Immature natural killer cell (primary cell): ENCODE measurements at places on chromosomes 6 and 20. TPM values are rescaled to one million over a fixed set of nuclear protein-coding genes. Genes with fewer than 3 reads are reported as not detected.

DNA sequence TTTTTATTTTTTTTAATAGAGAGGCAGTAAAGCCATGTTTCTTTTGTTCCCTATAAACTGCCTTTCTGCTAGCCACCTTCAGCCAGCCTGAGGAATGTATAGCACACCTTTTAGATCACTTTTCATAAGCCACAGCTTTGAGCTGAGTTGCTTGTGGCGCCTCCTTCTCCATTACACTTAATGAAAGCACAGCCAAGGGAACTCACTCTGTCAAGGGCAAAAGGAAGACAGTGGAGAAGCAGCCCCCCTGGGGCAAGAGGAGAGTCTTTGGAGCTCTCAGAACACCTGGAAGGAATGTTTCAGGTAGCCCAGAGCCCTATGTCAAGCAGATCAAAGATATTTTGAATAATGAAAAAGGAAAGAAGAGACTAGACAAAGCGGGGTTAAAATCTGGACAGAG lies 235.1 kb downstream of the CLIC5 start:
- no peak for DNase-seq
- no peak overlapping the region for H3K4me3 ChIP-seq
- H3K27me3 ChIP-seq, result no peaks in the 10 kb centered on the region
- no peak overlapping the region for H3K27ac ChIP-seq

DNA sequence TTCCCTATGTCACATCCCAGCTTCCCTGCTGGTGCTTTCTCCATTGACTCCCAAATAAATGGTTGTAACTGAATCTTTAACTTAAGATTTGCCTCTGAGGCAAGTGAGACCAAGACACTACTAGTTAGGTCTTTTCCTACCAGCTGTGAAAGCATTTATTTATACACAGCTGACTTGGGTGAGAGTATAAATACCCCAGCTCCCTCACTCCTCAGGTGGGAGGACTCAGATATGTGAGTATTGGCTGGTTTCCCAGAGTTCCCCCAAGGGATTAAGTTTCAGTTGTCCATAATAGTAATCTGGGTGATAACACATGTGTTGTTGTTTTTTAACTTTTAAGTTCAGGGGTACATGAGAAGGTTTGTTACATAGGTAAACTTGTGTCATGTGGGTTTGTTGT lies 49.8 kb downstream of the CFAP61 start:
- no peak for DNase-seq
- H3K4me3 ChIP-seq, result no peak overlapping the region
- no peaks in the 10 kb centered on the region for H3K27me3 ChIP-seq
- no peaks in the 10 kb centered on the region for H3K36me3 ChIP-seq
- H3K4me1 ChIP-seq, result no peaks in the 10 kb centered on the region
- H3K27ac ChIP-seq, result no peak overlapping the region

GRCh38 chr20:49275216-49275615 lies 2.6 kb downstream of the ZNFX1 start:
- H3K36me3 ChIP-seq, result peaks cover 24% of the 10 kb centered on the region
- H3K27ac ChIP-seq, result peak overlapping the region; percentile 81
- peaks cover 75% of the 10 kb centered on the region for H3K4me1 ChIP-seq
- peaks cover 14% of the 10 kb centered on the region for H3K27me3 ChIP-seq
- DNase-seq, result no peak
- H3K4me3 ChIP-seq, result peak overlapping the region; percentile 98

GRCh38 chr6:51891784-51892183 lies 195.6 kb downstream of the PKHD1 start:
- no peaks in the 10 kb centered on the region for H3K36me3 ChIP-seq
- H3K27ac ChIP-seq, result no peak overlapping the region
- no peak overlapping the region for H3K4me3 ChIP-seq
- H3K27me3 ChIP-seq, result peaks cover 1% of the 10 kb centered on the region
- no peaks in the 10 kb centered on the region for H3K4me1 ChIP-seq

DNA sequence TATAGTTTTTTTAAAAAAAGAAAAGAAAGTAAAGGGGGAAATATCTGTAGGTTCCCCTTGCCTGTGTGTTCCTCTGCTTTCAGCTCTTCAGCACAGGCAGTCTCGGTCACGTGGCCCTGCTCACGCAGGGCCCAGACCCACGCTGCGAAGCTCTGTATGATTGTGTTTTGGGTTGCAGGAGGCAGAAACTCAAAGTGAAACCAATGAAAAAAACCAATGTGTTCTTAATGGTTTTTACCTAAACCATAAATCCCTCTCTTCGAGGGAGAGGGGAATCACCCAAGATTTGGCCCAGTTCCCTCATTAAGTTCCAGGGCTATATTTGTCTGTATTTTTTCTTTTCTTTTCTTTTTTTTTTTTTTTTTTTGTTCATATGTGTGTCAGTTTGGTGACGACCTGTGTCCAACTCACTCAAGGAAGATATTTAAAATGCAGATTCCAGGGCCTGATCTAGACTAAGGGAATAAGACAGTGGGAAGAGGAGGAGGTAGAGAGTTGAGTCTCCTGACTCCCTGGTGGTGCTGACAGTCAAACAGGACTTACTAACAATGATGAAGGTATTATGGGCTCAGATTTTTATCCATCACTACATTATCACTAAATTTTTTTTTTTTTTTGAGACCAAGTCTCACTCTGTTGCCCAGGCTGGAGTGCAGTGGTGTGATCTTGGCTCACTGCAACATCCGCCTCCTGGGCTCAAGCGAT lies 33.8 kb upstream of the RREB1 start:
- DNase-seq, result peak; percentile 19
- H3K4me1 ChIP-seq, result peaks cover 15% of the 10 kb centered on the region
- H3K36me3 ChIP-seq, result no peaks in the 10 kb centered on the region
- peak overlapping the region; percentile 6 for H3K4me3 ChIP-seq
- H3K27ac ChIP-seq, result no peak overlapping the region

GRCh38 chr6:99297415-99297814 lies 52.1 kb downstream of the FAXC start:
- DNase-seq, result no peak
- H3K27ac ChIP-seq, result no peak overlapping the region
- H3K27me3 ChIP-seq, result peaks cover 5% of the 10 kb centered on the region
- no peaks in the 10 kb centered on the region for H3K4me1 ChIP-seq
- no peak overlapping the region for H3K4me3 ChIP-seq

GRCh38 chr6:144597511-144597910 lies 312.4 kb downstream of the UTRN start:
- H3K27me3 ChIP-seq, result peaks cover 1% of the 10 kb centered on the region
- H3K4me1 ChIP-seq, result peaks cover 92% of the 10 kb centered on the region
- no peak overlapping the region for H3K4me3 ChIP-seq
- DNase-seq, result no peak
- peaks cover 14% of the 10 kb centered on the region for H3K36me3 ChIP-seq
- no peak overlapping the region for H3K27ac ChIP-seq

- DNase-seq, result no peak
- peak overlapping the region; percentile 23 for H3K27ac ChIP-seq
- peaks cover 12% of the 10 kb centered on the region for H3K27me3 ChIP-seq
- H3K4me1 ChIP-seq, result peaks cover 22% of the 10 kb centered on the region
- peaks cover 3% of the 10 kb centered on the region for H3K36me3 ChIP-seq
These were observed 4.4 kb upstream of the MYLIP start for GRCh38 chr6:16124198-16125180.

DNA sequence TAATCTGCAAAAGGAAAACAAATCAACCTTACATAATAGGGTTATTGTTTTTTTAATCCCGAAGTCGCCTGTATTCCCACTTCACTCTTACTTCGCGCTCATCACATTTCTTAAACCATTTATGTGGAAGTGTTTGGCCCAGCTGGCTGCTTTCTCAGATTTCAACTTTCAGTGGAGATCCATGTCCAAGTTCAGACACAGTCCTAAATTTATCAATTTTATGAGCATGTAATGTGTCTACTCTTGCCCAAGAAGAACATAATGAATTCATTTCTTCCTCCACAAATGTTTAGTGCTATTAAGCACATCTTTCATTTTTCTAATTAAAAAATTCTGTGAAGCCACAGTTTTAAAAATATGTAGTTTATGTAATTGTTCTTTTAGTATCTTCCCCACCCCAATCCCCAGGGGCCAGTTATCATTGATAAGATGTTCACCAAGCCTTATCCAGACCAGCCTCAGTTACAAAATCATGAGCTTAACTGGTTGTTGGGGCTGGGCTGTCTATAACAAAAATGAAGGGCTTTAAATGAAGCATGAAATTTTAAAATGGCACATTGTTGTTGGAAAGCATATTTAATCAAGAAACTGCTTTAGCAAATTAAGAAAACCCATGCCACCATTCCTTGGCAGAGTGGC lies 151.7 kb downstream of the UST start:
- H3K4me1 ChIP-seq, result peaks cover 5% of the 10 kb centered on the region
- H3K27ac ChIP-seq, result no peak overlapping the region
- H3K36me3 ChIP-seq, result no peaks in the 10 kb centered on the region
- H3K4me3 ChIP-seq, result no peak overlapping the region
- H3K27me3 ChIP-seq, result no peaks in the 10 kb centered on the region

GRCh38 chr6:150466196-150466595 lies 97.4 kb downstream of the IYD start:
- no peaks in the 10 kb centered on the region for H3K4me1 ChIP-seq
- no peak overlapping the region for H3K4me3 ChIP-seq
- H3K36me3 ChIP-seq, result no peaks in the 10 kb centered on the region
- DNase-seq, result no peak

GRCh38 chr6:7138921-7139358 lies 31.2 kb downstream of the RREB1 start:
- peak overlapping the region; percentile 44 for H3K4me3 ChIP-seq
- no peak for DNase-seq
- H3K27ac ChIP-seq, result peak overlapping the region; percentile 10
- peaks cover 2% of the 10 kb centered on the region for H3K27me3 ChIP-seq
- H3K4me1 ChIP-seq, result peaks cover 87% of the 10 kb centered on the region

GRCh38 chr20:62628691-62629090 lies 13.6 kb upstream of the SLCO4A1 start:
- H3K36me3 ChIP-seq, result no peaks in the 10 kb centered on the region
- H3K4me1 ChIP-seq, result peaks cover 9% of the 10 kb centered on the region
- no peak overlapping the region for H3K27ac ChIP-seq
- no peak overlapping the region for H3K4me3 ChIP-seq
- H3K27me3 ChIP-seq, result peaks cover 4% of the 10 kb centered on the region

DNA sequence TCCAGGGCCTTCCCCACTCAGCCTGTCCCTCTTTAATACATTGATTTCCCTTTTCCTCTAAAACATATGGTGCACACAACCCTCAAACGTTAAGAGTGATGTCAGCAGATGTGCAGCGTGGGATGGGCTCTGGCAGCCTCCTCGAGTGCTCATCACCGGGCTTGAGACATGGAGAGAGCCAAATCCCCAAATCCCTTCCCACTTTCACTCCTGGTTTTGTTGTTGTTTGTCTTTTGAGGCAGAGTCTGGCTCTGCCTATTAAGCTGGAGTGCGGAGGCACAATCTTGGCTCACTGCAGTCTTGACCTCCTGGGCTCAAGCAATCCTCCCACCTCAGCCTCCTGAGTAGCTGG lies 5.8 kb upstream of the PLTP start:
- no peak for DNase-seq
- H3K36me3 ChIP-seq, result no peaks in the 10 kb centered on the region
- H3K27me3 ChIP-seq, result peaks cover 5% of the 10 kb centered on the region
- H3K27ac ChIP-seq, result no peak overlapping the region

- no peak overlapping the region for H3K27ac ChIP-seq
- DNase-seq, result peak; percentile 20
- no peaks in the 10 kb centered on the region for H3K4me1 ChIP-seq
- H3K27me3 ChIP-seq, result peaks cover 2% of the 10 kb centered on the region
These were observed 298.6 kb downstream of the SYNE1 start for GRCh38 chr6:152338335-152339125.

GRCh38 chr6:3328145-3328544 lies 69.4 kb downstream of the PSMG4 start:
- no peaks in the 10 kb centered on the region for H3K36me3 ChIP-seq
- H3K4me3 ChIP-seq, result no peak overlapping the region
- peaks cover 6% of the 10 kb centered on the region for H3K4me1 ChIP-seq
- no peak for DNase-seq

DNA sequence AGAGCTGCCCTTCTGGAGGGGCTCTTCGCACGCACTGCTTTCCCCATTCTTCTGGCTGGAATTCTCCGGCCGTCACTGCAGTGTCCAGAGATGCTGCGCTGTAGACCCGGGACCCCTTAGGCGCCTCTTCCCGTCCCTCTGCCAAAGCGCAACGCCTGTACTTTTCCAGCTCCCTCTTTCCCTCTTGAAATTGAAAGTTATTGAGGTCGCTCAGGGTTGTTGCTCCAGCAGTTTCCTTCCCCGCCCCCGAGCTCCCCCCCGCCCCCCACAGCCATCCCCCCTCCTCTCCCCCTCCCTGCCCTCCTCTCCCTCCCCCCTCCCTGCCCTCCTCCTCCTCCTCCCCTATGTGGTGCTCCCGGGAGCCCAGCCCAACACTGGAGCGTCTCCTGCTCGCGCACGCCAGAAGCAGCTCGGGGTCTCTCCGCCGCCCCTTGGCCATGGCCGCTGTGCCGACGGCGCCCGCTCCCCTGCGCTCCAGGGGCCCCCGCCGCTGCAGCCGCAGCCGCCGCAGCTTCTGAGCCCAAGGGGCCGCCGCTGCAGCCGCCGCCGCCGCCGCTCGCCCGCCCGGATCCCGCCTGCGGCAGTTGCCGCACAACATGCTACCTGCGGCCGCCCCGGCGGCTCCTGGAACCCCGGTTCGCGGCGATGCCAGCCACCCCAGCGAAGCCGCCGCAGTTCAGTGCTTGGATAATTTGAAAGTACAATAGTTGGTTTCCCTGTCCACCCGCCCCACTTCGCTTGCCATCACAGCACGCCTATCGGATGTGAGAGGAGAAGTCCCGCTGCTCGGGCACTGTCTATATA lies at the start of gene RSPO3:
TSS of gene RSPO3 (plus strand) at position 374 of the 804 bp plus-strand sequence. CDS start 522 bp downstream, outside the sequence.
- H3K27ac ChIP-seq, result no peak within 1 kb of the TSS
- no peak for DNase-seq
- peak within 1 kb of the TSS; percentile 27 for H3K4me3 ChIP-seq
- no peaks in the 10 kb centered on the region for H3K4me1 ChIP-seq

GRCh38 chr20:24835195-24835594 lies 113.9 kb upstream of the CST7 start:
- no peaks in the 10 kb centered on the region for H3K4me1 ChIP-seq
- H3K4me3 ChIP-seq, result no peak overlapping the region
- H3K27ac ChIP-seq, result no peak overlapping the region
- H3K27me3 ChIP-seq, result no peaks in the 10 kb centered on the region
- no peaks in the 10 kb centered on the region for H3K36me3 ChIP-seq

DNA sequence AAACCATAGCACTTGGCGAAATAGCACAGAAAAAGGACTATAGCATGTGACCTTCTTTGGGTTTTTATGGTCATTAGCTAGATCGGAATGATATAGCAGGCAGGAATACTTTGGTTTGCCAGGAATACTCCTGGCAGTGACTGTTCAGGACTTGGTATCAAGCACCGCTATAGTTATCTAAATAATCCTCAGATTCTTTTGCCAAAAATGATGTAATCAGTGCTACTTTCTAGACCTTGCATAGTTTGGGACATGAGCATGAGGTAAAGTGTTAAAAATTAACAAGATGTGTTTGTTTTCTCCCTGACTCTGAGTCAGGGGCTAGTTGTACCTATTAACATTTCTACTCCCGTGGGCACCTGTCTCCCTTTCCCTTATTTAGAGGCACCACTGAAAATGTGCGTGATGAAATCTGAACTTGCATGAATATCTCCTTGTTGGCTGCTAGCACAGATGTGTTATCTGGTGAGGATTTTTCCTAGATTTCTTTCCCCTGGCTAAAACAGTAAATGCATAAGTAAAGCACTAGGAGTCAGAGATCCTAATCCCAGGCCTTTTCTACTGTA lies 511.0 kb downstream of the CDKAL1 start:
- H3K4me3 ChIP-seq, result no peak overlapping the region
- no peak overlapping the region for H3K27ac ChIP-seq
- no peaks in the 10 kb centered on the region for H3K27me3 ChIP-seq
- H3K36me3 ChIP-seq, result no peaks in the 10 kb centered on the region
- DNase-seq, result no peak
- no peaks in the 10 kb centered on the region for H3K4me1 ChIP-seq

Gene CALHM4
- not detected for polyA plus RNA-seq

Gene GABRR1
- polyA plus RNA-seq, result not detected

Gene RFX6
- polyA plus RNA-seq, result not detected

Gene CCDC170
- polyA plus RNA-seq, result not detected

Gene SLC22A16
- polyA plus RNA-seq, result not detected

Gene THBD
- 0.16 TPM for polyA plus RNA-seq

Gene LINC00237
- polyA plus RNA-seq, result 0.28 TPM

Gene OPRM1
- not detected for polyA plus RNA-seq

Gene TFAP2D
- polyA plus RNA-seq, result not detected

Gene DLL1
- 2.8 TPM for polyA plus RNA-seq
